Urinary bladder (tissue), 4 donors: ENCODE measurements at places on chromosomes 13 and 19.
A peak's percentile ranks its signal among the peaks of the same experiment; 100 is the strongest.

DNA sequence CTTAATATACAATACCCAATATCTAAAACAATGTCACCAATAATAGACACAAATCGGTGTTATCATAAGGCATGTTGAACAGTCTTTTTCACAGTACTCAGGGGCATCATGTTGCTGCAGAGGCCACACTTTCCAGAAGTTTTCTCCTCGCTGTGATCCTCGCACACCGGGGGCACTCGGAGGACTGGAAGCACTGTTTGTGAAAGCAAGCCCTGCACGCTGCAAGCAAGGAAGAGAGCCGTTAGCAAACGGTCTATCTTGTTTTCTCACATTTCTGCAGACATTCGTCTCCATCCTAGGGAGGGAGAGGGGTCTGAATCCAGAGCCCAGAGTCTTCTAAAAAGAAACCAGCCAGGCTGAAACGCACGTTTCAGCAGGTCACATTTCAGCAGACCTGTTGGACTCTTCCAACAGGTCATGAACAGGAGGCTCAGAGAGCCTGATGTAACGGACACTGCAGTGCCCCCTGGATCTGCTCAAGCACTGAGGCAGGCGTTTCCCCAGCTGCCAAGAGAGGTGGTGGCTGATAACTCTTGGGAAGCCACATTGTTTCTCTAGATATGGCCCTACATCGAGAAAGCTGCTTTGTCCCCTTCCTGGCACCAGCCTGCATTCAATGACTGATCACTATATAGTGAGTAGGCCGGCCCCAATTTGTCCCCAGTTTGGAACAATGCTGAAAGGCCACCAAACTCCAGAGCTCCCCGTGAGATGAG is 43.6 kb downstream of the RUBCNL start:
- no peak for DNase-seq

GRCh38 chr19:28363254-28363653 is 849.7 kb downstream of the UQCRFS1 start:
- no peak for DNase-seq

DNA sequence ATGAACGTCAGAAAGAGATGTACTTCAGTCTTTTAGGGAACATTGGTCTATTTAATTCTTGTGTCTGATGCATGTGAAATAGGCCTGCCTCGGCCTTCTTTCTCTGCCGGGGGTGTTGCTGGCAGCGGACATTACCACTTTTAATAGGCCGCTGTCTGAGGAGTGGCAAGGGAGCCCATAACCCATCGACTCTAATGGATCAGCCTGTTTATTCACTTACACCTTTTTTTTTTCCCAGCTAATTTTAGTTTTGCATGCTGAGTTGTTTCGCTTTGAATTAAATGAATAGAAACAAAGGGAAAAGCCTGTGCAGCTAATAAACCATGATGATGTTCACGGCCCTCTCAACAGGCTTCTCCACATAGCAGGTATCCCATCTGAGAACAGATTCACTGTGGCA is 78.4 kb downstream of the KCTD15 start:
- no peak for DNase-seq

DNA sequence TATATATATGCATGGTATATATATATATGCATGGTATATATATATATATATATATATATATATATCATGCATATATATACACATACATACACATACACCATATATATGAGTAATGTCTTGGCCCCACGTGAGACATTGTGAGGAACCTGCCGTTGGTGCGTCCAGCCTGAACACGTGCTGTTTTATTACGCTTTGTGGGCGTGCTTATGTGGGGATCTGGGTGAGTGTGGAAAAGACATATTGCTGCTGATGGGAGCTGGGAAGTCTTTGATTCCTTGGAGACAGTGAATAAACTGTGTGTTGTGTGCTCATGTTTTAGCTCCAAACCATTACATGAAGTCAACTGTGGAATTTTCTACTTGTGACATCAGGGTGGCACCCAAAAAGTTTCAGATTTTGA is 28.9 kb downstream of the KCTD15 start:
- no peak for DNase-seq

DNA sequence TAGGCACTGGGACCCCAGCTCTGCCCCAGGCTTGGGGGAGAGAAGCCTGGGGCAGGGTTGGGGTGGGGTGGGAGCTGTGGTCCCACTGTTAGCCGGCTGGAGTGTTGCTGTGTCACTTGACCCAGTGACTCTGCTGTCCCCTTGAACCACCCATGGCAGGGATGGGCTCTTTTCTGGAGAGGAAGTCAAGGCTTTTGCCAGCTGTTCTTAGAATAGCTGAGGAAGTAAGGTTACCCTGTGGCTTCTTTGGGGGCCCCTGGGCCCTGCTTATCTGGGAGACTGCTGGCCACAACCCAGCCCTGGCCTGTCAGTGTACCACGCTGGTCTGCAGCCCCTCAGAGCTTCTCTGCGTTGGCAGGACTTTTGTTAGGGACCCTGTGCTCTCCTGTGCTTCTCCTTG is 9.1 kb downstream of the PNPLA6 start:
- no peak for DNase-seq

GRCh38 chr19:37902668-37903067 is 3.7 kb downstream of the WDR87 start:
- DNase-seq: peak; percentile 48

DNA sequence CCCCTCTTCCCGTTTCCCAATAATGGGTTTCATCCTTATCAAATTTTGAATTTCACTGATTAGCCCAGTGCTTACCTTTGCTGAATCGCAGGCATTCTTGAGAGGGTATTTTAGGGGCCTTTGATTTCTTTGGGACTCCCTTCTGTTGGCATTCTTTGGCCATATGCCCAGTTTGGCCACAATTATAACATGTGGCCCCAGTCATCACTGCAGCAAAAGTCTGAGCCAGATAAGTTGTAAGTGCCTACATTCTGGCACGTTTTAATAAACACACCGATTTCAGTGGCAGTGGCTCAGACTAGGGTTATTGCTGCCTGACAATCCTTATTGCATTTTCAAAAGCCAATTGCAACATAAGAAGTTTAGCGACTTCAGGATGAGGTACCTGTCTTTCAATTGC is 41.4 kb downstream of the ZNF726 start:
- DNase-seq: no peak

DNA sequence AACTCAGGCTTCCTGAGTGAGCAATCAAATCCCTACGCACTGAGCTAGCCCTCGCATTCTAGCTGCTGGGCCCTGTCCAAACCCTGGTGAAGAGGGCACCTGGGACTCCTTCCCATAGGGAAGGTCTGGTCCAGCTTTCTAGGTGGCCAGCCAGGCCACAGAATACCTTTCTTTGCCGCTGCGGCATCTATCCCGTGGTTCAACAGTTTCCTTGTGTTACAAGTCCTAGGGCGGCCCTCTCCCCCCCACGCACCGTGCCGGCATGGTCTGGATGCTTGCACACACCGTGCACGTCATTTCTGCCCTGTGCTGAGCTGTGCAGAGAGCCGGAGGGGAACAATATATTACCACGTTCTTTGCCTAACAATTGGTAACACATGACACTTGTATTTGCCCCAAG is 164.6 kb upstream of the TSHZ3 start:
- no peak for DNase-seq

- no peak for DNase-seq
Measured at GRCh38 chr13:28173793-28174192, 35.4 kb downstream of the PAN3 start.

DNA sequence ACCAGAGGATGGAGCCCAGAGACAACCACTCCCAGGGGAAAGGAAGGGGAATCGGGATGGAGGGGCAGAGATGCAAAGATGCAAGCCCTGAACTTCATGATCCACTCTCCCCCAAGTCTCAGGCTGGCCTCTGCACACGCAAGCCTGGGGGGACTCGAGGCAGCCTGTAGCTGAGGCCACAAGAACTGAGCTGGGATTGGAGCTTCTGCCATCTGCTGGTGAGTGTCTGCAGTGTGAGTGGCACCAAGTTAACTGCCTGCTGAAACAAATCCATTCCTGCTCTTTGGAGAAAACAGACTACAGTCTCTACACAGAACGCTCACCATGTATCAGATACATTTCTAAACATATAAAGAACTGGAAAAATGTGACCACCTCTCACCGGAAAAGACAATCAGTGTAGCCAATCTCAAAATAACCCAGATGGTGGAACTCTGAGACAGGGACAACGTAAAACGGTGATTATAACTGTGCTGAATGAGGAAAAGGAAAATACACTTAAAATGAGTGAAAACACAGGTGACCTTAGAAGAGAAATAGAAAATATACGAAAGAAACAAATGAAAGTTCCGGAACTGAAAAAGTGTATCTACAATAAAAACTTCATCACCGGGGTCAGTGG is 62.1 kb downstream of the KLF2 start:
- no peak for DNase-seq

GRCh38 chr13:20441879-20442278 is 83.8 kb downstream of the CRYL1 start:
- DNase-seq: no peak

DNA sequence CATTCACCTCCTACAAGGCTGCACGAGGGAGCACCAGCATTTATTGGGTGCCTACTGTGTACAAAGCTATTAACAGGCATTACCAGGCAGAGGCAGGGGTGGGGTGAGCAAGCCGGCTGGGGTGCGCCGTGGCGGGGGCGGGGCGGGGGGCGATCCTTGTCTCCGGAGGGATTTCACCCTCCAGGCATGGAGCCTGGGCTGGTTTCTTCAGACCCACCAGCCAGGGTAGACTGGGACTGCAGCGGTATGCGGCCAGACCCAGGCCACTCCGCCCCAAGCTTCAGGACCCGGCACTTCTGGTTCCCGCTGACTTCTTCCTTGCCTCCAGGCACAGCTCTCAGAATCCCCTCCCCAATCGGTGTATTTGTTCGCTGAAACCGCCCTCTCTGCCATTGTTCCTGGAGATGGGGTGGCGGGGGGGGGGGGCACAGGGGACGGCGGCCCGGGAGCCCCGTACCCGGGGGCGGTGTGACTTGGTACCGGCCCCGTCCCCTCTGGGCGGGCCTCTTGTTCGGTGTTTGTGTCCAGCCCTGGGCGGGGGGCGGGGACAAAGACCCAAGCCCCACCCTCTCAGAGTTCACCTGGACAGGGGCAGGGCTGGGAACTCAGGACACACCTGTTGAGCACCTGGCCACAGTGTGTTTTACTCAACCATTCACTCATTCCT is 14.4 kb downstream of the TJP3 start:
- DNase-seq: no peak

- DNase-seq: no peak
Measured at GRCh38 chr13:98173431-98174152, 3.5 kb downstream of the RNF113B start.

DNA sequence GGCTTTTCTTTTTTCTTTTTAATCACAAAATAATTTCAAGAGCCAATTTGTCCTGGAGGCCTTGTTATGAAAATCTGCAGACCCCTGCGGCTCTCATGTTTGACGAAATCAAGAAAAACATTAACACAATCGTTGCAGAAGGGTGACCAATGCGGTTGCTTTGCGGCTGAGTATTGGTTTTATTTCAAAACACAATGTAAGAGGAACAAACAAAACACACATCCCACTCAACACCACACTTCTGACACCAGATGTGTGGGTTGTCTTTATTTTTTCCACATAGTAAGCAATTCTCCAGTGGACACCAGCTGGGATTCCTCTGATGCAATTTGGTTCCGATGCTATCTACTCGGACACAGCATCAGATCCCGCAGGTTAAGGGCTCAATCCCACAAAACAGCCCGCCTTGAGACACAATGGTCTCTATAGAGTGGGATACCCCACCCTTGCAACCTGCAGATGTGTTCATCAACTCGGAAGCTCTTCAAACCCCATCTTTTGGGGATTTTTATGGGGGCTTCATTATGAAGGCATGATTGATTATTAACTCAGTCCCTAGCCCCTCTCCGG is 21.9 kb upstream of the CCDC124 start:
- no peak for DNase-seq

- DNase-seq: no peak
Measured at GRCh38 chr19:1370579-1371361, 12.9 kb upstream of the NDUFS7 start.

DNA sequence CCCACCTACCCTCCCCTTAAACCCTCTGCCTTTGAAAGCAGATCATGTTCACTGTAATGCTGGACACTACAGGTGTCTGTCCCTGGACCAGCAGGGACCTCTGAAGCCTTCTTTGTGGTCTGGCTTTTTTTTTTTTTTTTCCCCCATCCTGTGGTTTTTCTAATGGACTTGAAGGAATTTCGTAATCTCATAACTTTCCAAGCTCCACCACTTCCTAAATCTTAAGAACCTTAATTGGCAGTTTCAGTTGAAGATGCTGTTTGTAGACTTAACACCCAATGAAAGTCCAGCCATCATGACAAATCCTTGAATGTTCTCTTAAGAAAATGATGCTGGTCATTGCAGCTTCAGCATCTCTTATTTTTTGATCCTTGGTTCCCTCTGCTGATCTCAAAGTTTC is 45.0 kb upstream of the LRCH1 start:
- DNase-seq: no peak

DNA sequence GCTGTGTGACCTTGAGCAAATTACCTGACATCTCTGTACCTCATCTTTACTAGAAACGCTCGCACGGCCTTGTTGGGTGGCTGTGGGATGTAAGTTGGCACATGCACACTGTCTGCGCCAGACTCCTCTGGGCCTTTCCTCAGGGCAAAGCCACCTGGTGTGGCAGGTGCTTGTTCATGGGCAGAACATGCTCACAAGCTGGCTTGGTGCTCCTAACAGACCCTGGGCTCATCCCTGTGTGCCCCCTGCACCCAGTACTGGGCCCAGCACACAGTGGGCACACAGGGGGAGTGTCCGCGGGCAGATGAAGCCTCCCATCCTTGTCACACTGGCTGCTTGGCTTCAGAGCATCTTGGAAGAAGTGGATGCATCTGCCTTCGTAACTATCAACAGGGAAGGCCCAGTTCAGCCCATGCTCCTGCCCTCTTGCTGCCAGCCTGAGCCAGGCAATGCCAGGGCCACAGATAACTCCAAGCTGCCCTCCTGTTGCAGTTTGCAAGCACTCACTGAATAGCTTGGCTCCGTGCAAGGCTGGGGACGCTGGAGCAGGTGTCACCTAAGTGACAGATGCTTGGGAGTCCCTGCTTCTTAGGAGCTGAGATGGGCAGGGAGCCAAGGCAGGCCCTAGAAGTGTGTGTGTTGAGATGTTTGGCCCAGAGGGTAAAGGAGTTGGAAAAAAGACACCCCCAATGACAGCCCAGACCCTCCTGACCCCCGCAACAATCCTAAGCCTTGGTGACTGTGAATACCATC is 123.9 kb downstream of the TUBA3C start:
- DNase-seq: no peak

GRCh38 chr13:94827566-94827965 is 115.2 kb upstream of the SOX21 start:
- DNase-seq: no peak

GRCh38 chr19:2869618-2870017 is 2.5 kb downstream of the ZNF556 start:
- no peak for DNase-seq

DNA sequence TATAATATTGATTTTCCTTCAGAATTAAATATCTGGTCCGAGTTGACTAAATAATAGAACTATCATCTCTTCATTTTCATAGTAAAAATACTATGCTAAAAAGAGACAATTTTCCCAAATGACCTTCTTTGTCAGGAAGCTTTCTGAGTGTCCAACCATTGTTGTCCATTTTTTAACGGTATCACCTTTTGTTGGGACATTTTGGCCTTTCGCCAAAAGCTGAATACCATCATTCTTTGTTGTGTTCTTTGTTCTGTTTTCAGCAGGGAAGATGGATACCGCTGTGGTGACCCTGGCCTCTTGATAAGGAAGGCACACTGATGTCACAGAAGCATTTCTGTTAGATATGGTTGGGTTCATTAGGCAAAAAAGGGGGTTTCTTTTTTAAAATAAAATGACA is 654.4 kb upstream of the GPC6 start:
- DNase-seq: no peak

GRCh38 chr19:46704379-46705076 is 12.4 kb downstream of the PRKD2 start:
- no peak for DNase-seq

- no peak for DNase-seq
Measured at GRCh38 chr19:45716359-45717130, 14.2 kb downstream of the FBXO46 start.
